Activated CD4-positive, alpha-beta T cell treated with anti-CD3 and anti-CD28 coated beads, Interleukin-2, amount 10 ng/mL, durations not matched to agents 24 days and 14 days (primary cell): ENCODE measurements at places on chromosomes 5 and 9. TPM values are rescaled to one million over a fixed set of nuclear protein-coding genes. Genes with fewer than 3 reads are reported as not detected.

GRCh38 chr5:14528926-14529325, 52.7 kb upstream of the OTULINL start:
- no peaks in the 10 kb centered on the region for H3K4me1 ChIP-seq
- H3K27me3 ChIP-seq, result no peaks in the 10 kb centered on the region
- H3K36me3 ChIP-seq, result no peaks in the 10 kb centered on the region

The SPACA9 gene
- 0.91 and 0.92 TPM in 2 replicates for total RNA-seq

The XRCC4 gene
- 11.4 and 11.6 TPM in 2 replicates for total RNA-seq

DNA sequence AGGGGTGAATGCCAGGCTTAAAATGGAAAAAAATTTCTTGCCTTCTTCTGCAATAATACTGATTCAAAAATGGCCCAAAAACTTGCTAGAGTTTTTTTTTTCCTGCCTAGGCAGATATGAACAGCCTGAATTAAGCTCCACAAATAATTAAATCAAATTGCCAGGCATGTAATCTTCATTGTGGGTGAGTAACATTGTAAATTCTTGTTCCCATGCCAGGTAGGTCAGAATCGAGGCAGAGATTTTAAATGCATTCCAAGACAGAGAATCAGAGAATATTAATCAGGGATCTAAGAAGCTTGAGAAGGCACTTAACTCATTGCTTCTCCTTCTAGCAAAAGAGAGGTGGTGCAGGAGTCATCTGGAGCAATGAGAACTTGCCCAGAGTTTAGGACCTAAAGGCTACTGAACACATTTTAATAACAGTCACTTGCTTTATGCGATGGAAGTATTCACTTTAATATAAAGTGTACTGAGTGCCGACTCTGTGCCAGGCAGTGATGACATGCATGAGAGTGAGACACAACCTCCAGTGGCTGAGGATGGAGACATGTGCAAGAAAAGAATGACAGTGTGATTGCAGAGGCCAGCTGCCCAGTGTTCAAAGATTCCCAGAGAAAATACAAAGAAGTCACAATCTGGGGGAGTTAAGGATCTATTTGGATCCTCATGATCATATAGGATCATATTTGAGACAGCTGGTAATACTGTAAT, 102.3 kb downstream of the APBA1 start:
- H3K4me1 ChIP-seq, result no peaks in the 10 kb centered on the region
- peaks cover 9% of the 10 kb centered on the region for H3K27me3 ChIP-seq
- H3K27ac ChIP-seq, result no peak overlapping the region
